ENCODE measurements at places on chromosomes 1 and 21.

DNA sequence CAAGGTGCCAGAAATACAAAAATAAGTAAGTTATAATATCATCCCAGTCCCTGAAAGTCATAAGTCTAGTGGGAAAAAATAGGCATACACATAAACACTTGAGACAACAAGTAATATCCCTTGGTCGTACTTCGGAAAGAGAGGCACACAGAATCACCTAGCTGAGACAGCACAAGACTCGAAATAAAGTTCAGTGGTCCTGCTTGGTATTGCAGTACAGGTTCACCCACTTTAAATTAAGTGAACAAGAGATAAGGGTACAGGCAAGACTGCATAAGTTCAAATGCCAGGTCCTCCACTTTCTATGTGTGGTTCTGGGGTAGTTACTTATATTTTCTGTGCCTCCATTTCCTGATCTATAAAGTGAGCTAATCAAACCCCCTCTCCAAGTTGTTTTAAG, 47.6 kb downstream of the SEC16B start:
- no peak for DNase-seq

DNA sequence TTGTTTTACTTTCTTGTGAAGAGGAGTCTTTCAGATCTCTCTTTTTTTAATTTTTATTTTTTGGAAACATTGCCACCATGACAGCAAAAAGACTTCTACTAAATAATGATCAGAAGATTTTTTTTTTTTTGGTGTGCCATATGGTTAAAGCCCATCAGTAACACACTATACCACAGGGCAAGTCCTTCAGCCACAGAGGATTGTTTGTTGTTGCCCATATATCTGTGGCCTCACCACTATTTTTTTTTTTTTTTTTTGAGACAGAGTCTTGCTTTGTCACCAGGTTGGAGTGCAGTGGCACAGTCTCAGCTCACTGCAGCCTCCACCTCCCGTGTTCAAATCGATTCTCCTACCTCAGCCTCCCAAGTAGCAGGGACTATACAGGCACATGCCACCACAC, 29.2 kb downstream of the UAP1 start:
- no peak for DNase-seq

DNA sequence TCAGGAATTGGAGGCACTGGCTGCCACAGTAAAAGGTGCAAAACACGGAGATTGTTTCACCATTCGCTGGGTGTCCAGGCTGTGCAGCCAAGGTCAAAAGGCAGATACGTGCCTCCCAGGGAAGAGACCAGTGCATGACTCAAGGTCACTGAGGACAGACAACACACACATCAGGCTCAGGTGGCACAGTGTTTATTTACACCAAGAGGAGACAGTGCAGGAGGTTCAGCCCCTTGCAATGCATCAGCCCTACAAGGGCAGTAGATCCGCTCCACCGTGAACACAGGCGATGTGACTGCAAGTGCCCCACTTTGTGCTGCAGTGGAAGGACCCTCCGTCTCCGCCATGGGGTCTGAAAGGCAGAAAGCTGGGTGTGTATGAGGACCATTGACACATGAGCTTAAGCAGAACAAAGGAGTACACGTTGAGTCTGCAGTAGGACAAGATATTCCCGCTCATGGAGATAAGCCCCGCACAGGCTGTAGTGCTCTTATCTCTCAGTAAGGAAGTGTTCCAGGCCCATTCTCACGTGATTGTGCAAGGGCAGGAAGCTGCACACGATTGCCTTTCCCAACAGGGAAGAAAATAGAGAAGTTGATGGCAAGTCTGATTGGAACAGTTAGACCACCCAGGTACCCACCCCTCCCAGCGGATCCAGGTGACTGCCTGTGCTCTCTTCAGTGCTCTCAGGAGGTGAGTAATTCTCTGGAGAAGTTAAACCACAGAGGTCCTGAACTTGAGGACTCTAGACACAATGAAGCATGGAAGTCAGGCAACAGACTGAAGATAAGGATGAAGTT, 37.5 kb upstream of the QSOX1 start:
- no peak for DNase-seq

GRCh38 chr1:21659099-21659923, 9.8 kb downstream of the RAP1GAP start:
- peak; percentile 58 for DNase-seq

DNA sequence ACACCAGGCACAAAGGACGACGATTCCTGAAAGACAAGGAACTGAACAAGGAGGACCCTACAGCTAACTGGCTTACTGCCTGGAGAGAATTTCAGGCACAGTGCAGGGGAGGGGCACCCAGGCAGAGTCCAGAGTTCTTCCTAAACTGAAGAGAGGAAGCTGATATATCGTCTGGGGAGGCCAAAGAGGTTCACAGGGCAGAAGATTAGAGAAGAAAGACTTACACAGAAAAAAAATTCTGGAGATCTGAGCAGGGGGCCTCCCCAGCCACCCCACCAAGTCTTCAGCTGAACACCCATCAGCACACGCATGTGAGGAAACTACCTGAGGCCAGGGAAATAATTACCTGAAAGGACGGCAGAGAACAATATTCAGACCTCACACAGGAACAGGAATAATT, 24.6 kb downstream of the SORT1 start:
- DNase-seq: no peak

- no peak for DNase-seq
Observed at GRCh38 chr1:109886827-109887226, 23.8 kb upstream of the CSF1 start.

DNA sequence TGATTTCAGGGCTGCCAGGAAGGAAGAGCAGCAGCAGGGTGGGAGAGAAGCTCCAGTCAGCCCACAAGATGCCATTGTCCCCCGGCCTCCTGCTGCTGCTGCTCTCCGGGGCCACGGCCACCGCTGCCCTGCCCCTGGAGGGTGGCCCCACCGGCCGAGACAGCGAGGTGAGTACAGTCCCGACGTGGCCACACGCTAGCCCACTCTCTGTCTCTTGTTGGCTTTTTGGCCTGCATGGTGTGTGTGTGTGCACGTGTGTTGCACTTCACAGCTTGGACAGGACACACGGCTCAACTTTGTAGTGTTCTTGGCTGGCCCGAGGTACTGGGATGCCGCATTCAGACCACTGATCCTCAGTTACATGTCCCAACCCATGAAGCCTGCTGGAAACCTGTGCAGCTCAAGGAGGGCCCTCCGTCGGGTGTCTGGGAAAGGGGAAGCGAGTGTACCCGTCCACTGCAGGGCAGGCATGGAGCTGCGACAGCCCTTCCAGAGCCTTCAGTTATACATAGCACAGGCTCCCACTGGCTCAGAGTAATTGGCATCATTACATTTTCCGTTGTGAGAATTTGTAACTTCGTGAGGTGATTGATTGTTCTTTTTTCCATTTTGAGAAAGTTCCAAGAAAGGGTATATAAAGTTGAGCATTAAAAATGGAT, 454 bp downstream of the CORT start:
- no peak for DNase-seq

DNA sequence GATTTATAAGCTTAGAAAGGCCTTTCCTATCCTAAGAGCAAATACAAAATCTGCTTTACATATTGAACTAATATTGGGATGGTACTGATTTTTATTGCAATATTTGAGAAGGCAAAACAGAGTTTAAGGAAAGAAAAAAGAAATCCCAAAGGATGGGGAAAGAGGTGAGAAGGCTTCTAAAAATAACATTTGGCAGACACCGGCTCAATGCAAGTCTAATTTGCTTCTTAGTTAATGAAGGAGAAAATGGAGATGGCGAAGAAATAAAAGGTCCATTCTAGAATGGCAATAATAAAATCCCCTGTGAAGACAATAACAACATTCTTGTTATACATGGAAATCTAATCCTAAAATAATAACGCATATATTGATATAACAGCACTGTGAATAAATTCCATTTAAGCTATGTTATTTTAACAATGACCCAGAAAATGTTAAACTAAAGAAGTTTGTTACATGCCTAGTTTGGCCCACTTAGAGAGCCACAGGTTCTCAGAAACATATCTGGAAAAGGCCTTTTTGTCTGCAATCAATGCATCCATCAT, 117.7 kb downstream of the HLCS start:
- DNase-seq: no peak

GRCh38 chr21:34910396-34910795, 138.7 kb downstream of the RUNX1 start:
- no peak for DNase-seq

GRCh38 chr1:226181996-226182714, 4.4 kb downstream of the ACBD3 start:
- peak; percentile 37 for DNase-seq

- DNase-seq: no peak
Observed at GRCh38 chr1:221040691-221041285, 161.5 kb downstream of the HLX start.

DNA sequence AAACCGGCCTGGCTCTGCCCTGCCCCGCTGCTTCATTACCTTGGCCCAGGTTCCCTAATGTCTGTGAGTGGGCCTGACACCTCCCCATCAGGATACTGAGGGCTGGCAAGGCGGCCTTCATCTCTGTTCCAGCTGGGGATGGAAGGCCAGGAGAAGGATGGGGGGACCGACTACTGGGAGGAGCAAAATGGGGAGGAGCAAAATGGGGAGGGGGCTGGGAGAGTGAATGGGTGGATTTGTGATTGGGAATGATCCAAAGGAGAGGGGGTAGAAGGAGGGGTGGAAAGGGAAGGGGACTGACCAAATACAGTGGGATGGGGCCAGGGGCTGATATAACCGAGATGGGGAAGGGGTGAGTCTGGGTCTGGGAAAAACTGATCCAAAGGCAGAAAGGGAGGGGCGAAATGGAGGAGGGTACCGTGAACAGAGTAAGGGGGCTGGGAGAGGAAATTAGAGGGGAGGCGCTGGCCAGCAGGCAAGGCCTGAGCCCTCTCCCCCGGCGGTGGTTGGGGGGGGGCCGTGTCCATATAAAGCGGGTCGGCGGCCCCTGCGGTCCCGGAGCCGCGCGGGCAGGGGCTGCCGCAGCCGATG, at the start of gene FOXE3:
FOXE3 (plus strand) TSS at position 558 of the 591 bp plus-strand sequence; CDS start at position 589, 31 bp downstream.
- DNase-seq: no peak

GRCh38 chr1:25936947-25937346, 30.7 kb upstream of the STMN1 start:
- DNase-seq: no peak

DNA sequence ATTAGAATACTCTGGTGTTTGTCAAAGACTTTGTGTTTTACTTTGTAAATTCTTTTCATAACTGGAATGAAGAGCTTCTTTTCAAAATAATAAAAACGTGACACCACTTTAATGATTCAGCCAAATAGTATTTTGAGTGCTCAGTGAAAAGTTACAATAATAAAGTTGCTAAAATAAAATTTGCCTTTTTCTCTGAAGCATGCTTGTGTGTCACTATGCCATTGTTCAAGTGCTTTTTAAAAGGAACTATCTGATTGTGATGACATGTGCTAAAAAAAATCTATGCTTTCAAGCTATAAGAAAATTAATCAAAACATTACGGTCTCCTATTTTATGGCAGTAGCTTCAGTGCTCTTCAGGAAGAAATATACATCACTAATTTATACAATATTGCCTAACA, 1290.5 kb upstream of the B3GALT2 start:
- DNase-seq: peak; percentile 73

GRCh38 chr1:58717979-58718378, 18.1 kb upstream of the MYSM1 start:
- DNase-seq: no peak

- no peak for DNase-seq
Observed at GRCh38 chr1:26288311-26288941, 8.5 kb downstream of the SH3BGRL3 start.

DNA sequence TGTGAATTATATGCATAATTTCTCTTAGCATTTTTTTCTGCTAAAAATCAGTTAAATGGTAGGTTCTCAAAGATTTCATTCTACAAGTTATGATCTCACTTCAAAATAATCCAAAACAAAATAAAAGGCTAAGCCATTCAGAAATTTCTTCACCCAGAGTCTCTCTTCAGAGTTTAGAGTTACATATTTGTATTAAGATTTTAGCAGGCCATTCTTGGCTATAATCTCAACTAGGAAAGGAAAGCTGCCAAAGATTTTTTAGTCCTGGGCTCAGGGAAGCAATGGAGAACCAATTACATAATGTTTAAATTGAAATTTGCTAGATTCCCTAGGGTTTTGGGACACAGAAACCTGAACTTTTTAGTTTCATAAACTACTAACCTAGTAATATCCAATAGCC, 245.0 kb downstream of the USH2A start:
- peak; percentile 46 for DNase-seq

- DNase-seq: no peak
Observed at GRCh38 chr1:177952249-177952648, 17.6 kb downstream of the SEC16B start.

DNA sequence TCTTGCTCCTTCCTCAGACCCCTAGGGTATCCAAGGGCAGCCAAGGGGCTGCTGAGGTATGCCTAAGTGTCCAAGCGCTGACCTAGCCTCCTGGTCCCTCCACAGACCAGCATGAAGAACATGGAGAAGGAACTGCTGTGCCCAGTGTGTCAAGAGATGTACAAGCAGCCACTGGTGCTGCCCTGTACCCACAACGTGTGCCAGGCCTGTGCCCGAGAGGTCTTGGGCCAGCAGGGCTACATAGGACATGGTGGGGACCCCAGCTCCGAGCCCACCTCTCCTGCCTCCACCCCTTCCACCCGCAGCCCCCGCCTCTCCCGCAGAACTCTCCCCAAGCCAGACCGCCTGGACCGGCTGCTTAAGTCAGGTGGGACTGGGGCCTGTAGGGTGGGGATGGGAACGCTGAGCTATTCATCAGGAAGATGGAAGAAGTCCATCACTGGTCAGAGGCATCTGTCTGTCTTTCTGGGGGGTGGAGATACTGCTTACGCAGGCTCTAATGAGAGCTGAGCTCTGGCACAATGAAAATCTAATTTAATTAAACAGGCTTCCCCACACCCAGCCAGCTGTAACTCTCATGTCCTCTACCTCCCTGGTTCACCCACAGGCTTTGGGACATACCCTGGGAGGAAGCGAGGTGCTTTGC, 1.8 kb downstream of the TRIM46 start:
- DNase-seq: no peak

DNA sequence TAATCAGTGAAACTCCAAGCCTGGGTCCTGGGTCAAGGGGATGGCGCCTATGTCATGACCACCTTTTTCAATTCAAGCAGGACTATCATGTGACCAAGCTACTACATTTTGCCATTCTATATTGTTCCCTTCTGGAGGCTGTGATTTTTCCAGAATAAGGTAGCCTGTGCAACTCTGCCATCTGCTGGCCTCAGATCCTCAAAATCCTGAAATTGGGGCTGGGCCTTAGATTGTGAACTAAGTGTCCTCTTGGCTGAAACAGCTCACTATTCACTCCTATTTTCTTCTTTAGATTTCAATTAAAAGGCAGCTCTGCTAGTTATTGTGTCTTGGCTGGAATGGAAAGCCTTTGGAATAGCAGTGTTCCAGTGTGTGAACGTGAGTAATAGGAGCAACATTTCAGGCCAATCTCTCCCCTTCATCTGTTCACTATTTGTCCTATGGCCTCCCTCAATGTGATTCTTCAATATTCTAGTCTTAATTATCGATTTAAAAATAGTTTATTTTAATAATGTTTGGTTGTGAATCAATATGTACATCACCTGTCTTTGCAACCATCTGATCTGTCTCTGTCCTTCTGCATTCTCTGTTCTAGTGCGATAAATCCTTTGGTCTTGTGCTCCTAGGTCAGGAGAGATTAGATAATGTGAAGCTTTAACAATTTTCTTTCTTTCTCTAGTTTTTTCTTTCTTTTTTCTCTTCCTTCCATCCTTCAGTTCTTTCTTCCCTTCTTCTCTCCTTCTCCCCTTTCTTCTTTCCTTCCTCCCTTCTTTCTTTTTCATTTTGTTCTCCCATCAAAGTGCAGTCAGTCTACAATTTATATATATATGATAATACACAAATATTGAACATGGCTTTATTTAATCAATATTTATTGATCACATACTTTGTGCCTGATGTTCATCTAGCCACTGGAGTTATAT, 69.8 kb downstream of the CR1 start:
- peak; percentile 2 for DNase-seq
